ENCODE measurements at places on chromosomes 2 and 18.

GRCh38 chr2:9392898-9393765 lies 30.2 kb downstream of the ITGB1BP1 start:
- no peak for DNase-seq

GRCh38 chr2:6637330-6637729 lies 228.4 kb downstream of the CMPK2 start:
- DNase-seq: no peak

DNA sequence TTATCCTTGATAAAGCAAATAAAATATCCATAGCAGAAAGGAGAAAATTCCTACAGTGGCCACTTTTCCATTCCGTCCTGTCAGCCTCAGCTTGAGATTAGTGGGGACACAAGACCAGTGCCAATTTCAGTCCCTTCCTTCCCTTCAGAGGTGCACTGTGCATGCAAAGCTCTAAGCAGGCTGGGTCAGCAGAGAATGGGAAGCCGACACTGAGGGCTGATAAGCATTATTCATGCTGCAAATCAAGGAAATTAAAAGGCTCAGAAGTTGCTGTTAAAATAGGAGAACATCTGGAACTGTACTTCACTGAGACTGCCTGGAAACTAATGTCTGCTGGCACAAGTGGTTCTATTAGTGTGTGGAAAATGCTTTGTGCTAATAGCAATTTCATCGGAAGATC lies 534.3 kb downstream of the ADCYAP1 start:
- DNase-seq: peak; percentile 29

DNA sequence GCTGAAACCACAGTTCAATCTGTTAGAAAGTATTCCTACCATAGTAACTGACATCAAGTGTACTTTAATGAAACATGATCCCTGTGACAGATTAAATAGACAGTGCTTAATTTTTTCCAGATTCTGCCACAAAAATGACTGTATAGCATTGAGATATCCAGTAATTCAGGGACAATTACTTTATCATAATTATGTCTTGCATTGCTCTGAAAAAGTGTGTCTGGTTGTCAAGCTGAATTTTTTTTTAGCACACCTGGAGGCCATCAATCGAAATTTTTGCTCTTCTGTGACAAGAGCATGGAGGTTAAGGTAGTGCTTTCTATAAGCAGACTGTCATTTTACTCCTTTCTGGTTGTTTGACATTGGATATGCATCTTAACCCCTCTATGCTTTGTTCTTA lies 1083.8 kb upstream of the NRXN1 start:
- no peak for DNase-seq

DNA sequence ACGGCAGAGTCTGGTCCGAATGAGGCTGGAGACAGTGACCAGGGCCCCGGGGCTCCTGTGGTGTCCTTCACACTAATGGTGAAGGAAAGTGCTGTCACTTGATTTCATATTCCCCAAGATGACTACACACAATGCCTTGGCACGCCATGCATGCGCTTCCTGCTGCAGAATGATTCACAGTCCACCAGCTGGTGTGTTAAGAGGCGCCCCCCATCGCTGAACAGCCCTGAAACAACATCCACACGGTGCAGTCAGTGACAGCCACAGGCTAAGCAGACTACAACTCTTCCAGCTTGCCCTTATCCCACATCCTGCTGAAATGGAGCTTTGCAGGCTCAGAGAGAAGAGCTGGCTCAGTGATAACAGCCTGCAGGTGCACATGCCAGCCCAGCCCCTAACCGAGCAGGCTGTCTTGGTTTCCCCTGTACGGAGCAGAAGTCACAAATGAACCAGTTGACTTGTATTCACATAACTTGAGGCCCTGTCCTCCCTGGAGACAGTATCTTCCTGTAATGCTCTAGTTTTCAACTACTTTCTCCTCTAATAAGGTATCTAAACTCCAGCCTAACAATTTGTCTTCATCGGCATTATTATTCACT lies 24.3 kb upstream of the CDH20 start:
- DNase-seq: no peak

DNA sequence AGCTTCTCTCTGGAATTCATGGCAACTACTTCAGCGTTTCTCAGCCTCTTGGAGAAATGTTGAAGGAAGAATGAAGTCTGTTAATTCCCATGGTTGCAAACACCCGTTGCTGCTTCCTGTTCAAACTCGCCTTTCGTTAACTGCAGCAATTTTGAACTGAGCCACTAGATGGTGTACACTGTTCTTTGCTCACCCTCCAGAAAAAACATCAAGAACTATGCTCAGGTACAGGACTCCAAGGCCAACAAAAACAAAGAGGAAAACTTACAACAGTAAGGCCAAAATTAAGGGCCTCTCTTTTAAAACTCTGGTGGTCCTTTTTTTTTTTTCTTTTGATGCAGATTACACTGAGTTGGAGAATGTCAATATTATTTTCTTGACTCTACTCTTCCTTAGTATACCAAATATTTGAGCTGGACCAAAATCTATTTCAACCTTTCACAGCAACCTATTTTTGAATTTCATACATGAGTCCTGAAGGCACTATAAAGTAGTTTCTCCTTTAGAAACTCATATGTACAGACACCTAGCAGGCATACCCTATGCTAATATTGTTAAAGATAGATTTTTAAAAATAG lies 58.2 kb downstream of the KLHL14 start:
- peak; percentile 76 for DNase-seq

DNA sequence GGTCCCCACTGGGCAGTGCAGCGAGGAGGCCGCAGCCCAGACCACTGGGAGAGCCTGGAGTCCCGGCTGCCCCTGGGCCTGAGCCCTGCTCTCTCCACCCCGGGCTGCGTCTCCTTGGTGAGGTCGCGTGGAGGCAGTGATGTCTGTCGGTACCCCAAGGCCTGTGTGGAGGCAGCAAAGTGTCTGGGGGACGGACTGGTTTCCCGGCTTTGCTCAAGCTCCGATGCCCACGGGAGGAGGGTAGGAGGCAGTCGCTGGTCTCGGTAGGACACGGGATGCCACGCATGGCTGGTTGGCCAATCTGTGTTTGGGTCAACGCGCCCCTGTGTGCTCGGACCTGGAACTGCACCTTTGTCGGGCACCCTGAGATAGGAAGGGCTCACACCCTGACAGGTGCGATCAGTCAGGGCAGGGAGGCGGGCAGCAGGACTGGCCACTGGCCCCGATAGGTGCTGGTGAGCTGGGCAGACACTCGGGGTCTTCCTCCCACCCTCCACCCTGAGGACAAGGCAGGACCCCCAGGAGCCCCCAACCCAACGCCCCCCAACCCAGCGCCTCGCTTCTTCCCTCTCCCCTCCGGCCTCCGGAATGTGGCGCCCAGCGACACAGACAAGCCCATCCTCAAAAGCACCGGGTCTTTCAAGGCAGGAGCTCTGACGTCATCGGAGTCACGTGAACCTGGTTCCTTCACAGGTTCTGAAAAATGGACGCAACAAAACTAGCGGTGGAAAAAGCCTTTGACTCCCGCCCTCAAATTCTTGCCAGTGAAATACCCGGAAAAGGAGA lies 288.6 kb downstream of the NDUFA10 start:
- DNase-seq: no peak

DNA sequence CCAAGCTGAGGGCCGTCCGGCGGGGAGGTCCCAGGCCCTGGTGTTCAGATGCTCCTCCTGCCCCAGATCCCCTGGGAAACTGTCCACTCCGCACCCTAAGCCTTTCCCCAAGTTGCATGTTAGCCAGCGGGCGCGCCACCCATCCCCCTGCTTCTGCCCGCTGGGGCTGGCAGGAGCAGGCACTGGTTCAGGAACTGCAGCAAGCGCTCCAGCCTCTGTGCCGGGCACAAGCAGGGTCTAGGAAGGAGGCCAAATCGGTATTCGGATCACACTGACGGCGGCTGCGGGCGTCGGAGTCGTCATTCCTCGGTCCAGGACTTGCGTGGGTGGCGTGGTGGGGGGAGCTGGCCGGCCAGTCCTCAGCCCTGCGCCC lies 53.7 kb downstream of the FAM168B start:
- no peak for DNase-seq

DNA sequence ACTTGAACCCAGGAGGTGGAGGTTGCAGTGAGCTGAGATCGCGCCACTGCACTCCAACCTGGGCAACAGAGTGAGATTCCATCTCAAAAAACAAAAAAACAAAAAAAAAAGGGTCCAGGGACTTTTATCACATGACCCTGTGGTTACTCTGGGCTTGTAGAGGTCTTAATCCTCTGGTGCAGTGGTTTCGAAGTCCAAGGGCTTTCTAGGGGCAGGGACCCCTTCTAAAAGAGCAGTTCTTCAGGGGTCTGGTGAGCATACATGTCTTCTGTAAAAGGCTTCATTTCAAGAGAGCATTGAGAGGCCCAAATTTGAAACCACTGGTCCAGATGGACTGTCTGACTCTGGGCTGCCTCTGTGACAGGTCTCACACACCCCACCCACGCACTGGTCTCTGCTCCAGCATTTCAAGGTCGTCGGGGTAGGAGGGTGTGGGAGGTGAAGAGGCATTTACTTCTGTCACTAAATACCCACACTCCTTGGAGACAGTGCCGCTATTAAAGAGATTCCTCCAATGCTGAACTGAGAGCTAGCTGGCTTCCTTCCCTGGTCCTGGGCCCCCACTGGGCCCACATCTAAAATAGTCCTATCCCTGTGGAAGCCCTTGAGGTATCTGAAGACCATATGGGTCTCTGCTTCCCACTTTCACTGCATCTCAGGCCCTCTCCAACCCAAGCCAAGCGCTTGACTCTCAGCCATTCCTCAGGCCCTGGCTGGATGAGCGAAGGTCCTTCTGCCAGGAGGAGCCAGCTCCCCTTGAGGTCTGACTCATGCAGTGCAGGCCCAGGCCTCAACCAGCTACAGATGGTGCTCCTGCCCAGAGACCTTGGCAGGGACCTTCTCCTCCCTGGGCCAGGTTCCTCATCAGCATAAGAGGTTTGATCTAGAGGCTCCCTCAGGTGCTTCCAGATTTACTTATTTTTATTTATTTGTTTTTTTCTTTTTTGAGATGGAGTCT lies 44.8 kb downstream of the PAX8 start:
- peak; percentile 54 for DNase-seq

- DNase-seq: peak; percentile 66
Observed at GRCh38 chr2:158179660-158180059, 78.0 kb downstream of the UPP2 start.

GRCh38 chr18:11089931-11090715 lies 59.2 kb downstream of the PIEZO2 start:
- DNase-seq: peak; percentile 76

DNA sequence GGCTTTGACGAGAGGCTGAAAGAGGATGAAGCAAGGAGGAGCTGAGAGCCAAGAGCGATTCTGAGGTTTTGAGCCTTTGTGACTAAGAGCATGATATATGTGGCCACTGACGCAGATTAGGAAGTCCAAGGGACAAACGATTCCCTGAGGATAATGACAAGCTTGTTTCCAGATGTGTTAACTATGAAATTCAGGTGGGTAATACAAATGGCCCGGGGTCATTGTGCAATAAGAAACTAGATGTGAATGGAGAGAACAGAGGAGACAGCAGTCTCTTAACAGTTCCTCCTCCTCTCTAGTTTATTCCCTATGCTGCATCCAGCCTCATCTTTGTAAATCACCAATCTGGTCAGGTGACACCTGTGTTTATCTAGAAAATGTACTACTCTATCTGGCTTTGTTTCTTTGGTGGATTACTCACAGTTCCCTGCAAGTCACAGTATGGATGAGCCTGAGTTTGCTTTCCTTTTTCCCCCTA lies 84.2 kb downstream of the SOCS6 start:
- DNase-seq: no peak

DNA sequence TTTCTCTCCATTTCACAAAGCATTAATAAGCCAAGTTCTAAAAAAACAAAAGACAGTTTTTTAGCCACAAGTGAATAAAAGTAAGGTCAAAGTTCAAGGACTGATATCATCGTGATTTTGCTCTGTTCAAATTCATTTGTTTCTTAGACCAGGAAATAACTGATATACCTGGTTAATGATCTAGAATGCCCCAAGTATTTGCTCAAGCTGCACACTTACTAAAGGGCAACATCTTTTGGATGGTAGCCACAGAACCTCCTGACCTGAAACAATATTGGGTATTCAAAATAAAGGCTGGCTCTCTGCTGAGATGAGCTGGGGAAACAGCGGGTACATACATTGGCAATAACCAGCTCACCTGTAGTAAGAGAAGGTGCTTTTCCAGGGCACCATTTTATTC lies 314.7 kb upstream of the LYPD1 start:
- DNase-seq: no peak

DNA sequence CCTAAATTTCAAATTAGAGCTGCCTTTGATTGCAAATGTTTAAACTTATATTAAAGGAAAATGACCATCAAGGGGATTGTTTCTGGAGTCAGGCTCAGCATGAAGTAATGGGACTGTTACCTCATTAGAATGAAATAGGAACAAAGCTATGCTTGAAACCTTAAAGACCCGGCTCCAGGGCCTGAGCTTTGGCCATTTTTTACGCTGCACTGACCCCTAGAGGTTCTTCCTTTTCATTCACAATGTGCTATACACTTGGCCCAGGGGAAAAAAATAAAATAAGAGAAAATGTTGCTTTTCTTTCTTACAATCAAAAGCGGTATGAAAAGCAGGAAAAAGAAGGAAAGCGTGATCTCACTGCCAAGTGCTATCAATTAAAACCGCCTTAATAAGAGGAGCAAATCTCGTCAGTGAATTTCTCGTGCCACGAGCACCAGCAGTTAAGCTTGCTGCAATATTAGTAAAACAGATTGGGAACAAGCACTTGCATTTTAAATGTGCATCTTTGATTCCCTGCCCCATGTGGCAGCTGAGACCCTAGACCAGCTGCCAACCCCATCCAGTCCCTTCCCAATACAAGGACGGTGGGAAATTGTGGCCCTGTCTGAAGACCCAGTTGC lies 96.6 kb downstream of the MBD2 start:
- peak; percentile 77 for DNase-seq

DNA sequence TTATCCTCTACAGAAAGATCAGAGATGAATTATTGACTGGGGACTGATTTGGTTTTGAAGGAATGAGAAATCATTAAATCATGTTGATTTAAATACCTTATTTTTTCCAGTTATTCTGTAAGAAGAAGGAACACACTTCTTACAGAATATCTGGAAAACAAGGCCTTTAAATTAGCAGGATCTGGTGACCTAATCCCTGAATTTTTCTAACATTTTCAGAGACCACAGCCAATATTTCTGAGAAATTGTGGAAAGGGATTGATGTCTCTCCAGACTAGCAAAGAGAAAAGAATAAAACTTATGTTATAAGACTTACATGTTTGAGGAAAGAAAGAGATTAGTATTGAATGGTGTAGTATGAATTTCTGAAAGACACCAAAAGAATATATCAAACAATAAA lies 104.0 kb downstream of the KCNE4 start:
- no peak for DNase-seq

DNA sequence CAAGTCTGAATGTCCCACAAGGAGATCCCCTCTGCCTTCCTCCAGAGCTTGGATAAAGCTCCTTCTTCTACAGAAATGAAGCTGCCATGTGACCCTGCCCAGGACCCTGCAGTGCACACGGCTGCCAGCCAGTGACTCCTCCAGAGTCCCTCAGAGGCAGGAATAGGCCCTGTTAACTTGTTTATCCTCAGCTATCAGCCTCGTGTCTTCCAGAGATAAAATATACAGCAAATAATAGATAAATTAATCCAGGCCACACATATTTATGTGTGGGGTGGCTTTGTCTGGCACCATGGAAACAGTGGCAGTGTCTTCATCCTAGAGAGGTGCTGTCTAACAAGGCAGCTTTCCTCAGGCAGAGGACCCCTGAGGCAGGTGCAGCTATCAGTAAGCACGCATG lies 66.7 kb downstream of the TMEM18 start:
- DNase-seq: no peak

- no peak for DNase-seq
Observed at GRCh38 chr2:83234246-83234645, 1224.8 kb downstream of the SUCLG1 start.
